Stimulated activated CD4-positive, alpha-beta T cell treated with anti-CD3 and anti-CD28 coated beads, TNF-alpha, amount 100 ng/mL, for 4 hours (primary cell): ENCODE measurements at places on chromosomes 5 and 9.

DNA sequence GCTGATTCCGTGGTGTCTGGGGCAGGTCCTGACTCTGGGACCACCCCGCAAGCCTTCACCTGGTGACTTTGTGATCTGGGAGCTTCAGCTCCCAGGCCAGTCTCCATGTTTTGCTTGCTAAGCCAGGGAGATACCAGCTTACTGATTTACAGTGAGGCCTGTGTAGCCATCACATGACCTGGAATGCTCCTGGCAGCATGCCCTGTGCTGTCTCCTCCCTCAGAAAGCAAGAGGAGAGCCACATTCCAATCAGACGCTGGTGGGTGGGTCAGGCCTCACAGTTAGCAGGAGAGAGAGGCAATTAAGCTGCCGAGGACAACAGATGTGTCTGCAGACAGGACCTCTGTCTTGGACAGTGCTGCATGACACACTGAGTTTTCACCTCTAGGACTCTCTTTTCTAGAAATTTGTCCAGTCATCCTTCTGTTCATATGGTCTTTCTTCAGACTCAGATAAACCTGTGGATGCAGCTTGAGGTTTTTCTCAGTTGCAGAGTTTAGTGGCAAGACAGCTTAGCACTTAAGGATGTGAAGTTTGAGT is 24.4 kb upstream of the GRPEL2 start:
- DNase-seq, result no peak

DNA sequence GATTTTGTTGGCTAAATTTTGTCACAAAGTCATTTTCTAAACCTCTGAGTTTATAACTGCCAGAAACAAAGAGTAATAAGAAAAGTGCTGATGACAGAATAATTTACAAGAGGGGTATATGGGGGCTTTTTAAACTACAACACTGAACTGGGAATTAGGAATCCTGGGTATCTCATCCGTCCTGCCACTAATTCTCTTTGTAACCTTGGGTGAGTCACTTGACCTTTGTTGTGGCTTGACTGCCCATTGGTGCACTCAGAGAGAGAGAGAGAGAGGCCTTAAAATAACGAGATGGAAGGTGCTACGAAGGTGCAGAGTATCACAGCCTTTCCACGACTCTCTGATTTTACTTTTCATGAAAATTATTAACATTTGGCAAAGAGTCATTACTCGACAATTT is 130.3 kb upstream of the CNTLN start:
- DNase-seq, result no peak

GRCh38 chr9:13809401-13809800 is 504.5 kb downstream of the NFIB start:
- DNase-seq, result no peak

- DNase-seq, result no peak
Measured at GRCh38 chr5:147481874-147482705, 27.8 kb downstream of the DPYSL3 start.

- no peak for DNase-seq
Measured at GRCh38 chr5:125609011-125609410, 814.2 kb upstream of the GRAMD2B start.

DNA sequence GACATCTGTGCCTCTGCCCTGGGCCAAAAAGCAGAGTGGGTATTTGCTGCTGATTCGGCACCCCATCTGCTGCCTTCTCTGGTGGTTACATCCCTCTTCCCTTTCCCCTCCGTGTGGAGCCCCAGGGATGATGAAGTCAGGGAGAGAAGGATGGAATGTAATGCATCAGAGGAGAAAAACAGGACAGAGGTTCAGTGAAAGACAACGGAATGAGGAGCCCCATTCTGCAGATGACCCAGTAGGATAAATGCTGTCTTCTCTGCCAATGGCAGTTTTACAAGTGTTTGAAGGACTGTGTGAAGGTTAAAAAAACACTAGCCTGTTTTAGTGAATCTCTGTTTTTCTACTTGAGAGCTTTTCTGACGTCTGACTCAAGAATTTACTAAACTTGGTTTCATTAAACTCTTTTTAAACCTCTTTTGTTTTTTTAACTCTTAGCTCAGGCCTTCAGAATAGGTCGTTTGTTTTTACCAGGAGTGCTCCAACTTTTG is 86.3 kb downstream of the NLN start:
- DNase-seq, result no peak

- DNase-seq, result no peak
Measured at GRCh38 chr9:20838218-20838617, 154.2 kb downstream of the FOCAD start.

DNA sequence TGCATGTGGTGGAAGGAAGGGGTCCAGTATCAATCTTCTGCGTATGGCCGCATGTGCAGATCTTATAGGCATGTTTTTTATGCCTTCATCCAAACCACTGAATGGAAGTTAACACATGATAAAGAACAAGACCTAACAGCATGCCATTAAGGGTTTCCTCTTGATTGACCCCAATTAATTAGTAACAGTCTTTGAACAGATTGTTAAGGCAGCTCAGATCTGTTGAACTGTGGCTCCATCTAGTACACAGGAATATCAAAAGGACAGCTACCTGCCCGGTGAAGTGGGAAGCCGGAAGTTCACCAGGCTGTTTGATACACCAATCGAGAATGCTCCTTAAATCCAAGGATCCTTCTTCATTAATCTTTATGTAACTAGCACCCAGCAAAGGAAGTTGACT is 159.9 kb upstream of the ADAMTS16 start:
- DNase-seq, result no peak
